ENCODE measurements at places on chromosomes 12 and 14.

GRCh38 chr12:105508096-105508495, 177.6 kb downstream of the C12orf75 start:
- no peak for DNase-seq

GRCh38 chr12:92028441-92028709, 117.3 kb downstream of the BTG1 start:
- DNase-seq = no peak

DNA sequence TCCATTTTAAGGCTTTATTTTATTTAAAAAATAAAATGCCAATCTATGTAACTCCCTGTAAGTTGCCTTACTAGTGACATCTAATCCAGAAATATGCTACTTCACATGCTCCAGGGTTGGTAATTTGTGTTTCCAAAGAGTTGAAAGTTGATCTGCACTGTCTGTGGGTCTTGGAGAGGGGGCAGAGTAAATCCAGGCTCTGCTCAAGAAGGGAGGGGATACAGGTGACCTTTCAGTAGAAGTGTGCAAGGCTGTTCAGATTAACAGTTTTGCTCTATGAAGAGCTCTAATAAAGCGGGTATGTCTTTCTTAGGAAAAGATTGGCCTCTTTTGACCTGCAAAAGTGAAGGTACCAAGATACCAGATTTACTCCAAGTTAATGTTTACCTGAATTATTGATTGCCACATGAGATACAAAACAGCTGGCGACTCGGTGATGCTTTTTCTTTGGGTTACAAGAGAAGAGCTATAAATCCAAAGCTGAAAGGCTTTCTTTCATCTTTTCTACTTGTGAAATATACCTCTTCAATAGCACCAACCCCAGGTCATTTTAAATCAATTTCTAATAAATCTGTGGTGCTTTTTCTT, 75.6 kb upstream of the FLRT2 start:
- no peak for DNase-seq

DNA sequence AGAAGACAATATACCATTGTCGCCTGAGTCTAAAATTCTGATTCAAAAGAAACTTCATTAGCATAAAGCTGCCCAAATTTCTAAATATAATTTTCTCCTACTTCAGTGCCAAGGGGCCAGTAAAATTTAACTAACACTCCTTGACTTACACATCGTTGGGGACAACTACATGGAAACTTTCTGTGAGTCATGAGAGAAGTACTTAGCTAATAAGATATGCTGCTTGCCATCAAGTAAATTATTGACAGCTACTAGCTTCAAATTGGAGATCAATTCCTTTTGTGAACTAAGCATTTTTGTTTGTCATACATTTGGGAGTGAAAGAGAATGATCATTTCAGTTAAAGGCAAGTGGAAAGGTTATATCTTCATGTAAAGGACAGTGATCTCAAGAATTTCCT, 373.3 kb downstream of the MDGA2 start:
- no peak for DNase-seq

DNA sequence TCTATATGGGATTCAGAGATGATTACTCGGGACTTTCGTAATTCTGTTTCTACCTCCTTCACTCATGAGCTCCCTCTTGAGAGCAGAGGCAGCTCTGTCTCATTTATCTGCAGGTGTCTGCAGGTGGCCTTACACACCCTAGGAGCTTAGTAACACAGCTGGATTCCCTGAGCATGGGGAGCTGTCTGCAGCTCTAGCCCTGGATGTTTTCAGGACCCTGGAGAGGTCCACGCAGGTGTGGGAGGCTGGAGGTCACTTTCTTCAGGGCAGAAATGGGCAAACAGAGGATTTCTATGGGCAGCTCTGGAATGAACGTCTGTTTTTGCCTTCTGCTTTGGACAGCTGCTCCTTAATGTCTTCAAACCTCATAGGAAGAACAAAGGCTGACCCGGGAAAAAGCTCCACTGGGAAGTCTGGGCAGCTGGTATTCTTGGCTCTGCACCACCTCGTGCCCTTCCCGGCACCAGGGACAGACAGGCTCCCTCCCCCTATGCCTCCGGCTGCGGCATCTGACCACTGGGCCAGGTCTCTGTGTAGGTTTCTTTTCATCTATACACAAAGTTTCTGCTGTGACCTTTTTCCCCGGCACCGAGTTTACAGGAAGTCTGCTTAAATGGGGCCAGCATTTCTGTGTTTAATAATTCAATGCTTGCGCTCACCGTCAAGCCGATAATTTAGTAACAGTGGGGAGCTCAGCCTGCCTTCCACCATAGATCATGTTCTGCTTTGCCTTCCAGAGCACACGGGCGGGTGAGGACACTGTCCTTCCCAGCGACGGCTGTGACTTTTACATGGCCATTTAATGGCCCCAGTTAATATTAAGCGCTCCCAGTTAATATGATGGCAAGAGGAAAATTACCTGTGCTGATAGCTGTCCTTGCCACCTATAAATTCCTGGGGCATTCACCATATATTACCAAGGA, 320.2 kb upstream of the SFSWAP start:
- DNase-seq = no peak

- no peak for DNase-seq
Observed at GRCh38 chr12:99002731-99003130, 357.6 kb downstream of the APAF1 start.

- no peak for DNase-seq
Observed at GRCh38 chr14:20469890-20470602, 840 bp downstream of the PNP start.

DNA sequence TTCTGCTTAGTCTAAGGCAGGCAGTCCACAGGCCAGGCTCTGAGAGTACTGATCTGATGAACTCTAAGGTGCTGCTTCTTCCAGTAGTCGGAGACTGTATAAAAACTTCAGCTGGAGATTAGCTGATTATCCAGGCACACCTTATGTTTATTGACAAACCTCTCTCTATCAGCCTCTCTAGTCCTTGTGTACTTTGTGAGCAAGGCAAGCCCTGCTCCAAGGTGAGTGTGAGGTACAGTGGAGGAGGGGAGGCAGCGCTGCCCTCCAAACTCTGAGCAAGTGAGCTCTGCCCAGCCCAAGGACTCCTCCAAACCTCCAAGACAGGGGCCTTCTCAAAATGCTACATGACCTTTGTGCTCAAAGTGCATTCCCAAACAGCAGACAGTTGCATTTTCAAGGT, 95.9 kb upstream of the CDKN3 start:
- DNase-seq = no peak

- DNase-seq = peak; percentile 56
Observed at GRCh38 chr12:118052324-118053070, 8.5 kb downstream of the WSB2 start.

DNA sequence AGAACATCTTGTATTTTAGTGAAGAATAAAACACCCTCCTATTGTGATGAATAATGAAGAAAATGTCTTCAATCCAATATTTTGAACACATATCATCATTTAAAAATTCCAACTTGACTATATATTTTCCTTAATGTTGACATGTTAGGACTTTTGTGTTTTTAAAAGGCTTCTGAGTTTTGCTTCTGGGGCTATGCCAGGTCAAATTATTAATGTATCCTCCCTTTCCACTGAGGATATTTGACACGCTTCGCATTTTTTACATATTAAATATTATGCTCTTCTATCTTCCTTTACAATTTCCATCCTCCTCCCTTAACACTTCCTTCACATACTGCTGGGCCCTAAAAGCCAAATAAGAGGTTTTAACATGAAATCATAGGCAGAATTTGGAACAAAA, 20.6 kb downstream of the RERG start:
- no peak for DNase-seq

DNA sequence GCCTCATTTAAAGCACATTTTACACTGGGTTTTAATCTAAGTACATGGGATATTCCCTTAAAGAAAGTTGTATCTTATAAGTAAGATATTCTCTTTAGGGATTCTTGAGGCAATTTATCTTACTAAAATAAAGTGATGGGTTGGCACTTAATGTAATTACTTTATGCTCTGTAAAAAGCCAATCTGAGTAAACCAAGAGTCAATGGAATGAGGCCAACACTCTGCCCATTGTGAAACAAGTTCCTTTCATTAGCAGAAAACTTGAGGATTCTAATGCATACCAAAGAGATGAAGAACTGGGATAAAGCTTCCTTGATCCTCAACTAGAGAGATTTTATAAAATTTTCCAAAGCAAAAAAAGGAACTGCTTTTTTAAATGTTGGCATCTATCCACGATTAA, 121.2 kb downstream of the METTL25 start:
- DNase-seq = no peak

GRCh38 chr14:55458800-55459515, 18.5 kb upstream of the TBPL2 start:
- no peak for DNase-seq

- no peak for DNase-seq
Observed at GRCh38 chr12:93322784-93323183, 54.9 kb upstream of the NUDT4 start.

DNA sequence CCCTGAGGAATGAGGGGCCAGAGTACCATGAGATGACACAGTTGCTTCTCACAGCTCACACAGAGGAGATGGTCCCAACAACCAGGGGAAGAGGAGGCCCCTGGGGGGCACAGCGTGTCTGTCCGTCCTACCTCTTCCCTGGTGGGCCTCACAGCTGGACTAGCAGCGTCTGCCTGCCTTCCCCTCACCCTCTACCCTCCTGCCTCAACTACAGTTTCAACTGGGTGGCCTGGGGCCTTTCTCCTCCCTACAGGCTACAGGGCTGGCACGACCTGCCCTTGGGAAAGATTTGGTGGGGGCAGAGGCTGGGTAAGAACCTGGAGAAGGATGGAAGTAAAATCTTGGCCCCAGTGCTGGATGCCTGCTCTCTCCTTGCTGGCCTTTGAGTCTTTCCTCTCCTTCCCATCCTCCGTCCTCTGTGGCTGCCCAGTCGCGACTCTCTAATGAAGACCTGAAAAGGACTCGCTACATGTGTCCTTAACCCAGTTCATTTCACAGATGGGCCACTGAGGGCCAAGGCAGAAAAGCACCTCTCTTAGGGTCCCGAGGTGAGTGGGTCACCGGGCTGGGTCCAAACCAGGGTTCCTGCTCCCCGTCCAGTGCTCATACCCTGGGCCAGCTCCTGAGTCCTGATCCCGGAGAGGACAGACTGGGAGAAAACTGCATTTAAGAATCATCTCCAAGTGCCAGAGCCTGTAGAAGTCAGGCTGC, 232.5 kb downstream of the BCL11B start:
- no peak for DNase-seq

DNA sequence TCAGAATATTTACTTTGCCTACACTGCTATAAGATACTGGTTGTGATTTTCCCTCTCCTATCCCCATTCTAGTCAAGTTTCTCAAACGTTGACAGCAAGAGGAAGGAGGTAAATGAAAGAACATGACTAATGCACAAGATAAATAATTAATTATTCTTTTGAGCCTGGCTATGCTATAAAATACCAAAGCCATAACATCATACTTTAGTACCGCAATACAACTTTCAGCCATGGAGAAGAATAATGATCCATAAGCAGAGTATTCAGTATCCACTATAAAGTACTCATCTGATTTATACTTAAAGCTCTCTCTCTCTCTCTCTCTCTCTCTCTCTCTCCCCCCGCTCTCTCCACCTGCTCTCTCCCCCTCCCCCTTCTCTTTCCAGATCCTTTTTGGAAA, 41.3 kb downstream of the TDG start:
- DNase-seq = no peak

- DNase-seq = no peak
Observed at GRCh38 chr12:90428881-90429280, 526.1 kb downstream of the CCER1 start.

DNA sequence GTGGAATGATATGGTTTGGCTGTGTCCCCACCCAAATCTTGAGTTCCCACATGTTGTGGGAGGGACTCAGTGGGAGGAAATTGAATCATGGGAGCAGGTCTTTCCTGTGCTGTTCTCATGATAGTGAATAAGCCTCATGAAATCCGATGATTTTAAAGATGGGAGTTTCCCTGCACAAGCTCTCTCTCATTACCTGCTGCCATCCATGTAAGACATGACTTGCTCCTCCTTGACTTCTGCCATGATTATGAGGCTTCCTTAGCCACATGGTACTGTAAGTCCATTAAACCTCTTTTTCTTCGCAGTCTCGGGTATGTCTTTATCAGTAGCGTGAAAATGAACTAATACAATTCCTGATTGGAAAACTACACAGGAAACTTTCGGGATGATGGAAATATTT, 100.5 kb downstream of the TSHR start:
- no peak for DNase-seq

GRCh38 chr14:33040372-33041140, 101.9 kb downstream of the NPAS3 start:
- DNase-seq = no peak

DNA sequence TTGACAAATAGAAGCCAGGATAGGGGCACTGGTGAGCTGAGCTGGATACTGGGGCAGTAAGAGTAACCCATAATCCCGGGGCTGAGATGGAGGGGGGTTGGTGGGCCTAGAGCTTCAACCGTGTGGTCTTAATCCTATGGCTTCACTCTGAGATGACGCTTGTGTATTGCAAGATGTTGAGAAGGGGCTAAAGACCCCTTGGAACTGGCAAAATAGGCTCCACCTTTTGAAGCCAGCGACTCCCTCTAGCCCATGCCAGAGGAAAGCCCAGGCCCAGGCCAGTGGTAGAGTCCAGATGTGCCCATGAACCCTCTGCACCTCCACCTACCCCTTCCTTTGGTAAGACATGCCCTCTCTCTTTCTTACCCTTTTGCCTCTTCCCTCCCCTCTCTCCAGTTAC, 4.6 kb downstream of the HOXC12 start:
- no peak for DNase-seq

- DNase-seq = no peak
Observed at GRCh38 chr12:93019975-93020630, 91.0 kb upstream of the EEA1 start.

- peak; percentile 12 for DNase-seq
Observed at GRCh38 chr12:15629108-15629507, 160.1 kb downstream of the EPS8 start.

- DNase-seq = no peak
Observed at GRCh38 chr12:76346798-76347420, 1.3 kb downstream of the BBS10 start.

GRCh38 chr14:26959972-26960660, 362.3 kb upstream of the NOVA1 start:
- no peak for DNase-seq

GRCh38 chr12:30972035-30972434, 45.5 kb downstream of the TSPAN11 start:
- DNase-seq = no peak

GRCh38 chr14:34369648-34370030, 92.4 kb downstream of the SPTSSA start:
- DNase-seq = no peak

- DNase-seq = no peak
Observed at GRCh38 chr14:70971560-70971959, 64.3 kb downstream of the PCNX1 start.

GRCh38 chr12:23462546-23462945, 486.9 kb downstream of the SOX5 start:
- no peak for DNase-seq

GRCh38 chr14:35107866-35108265, 13.9 kb downstream of the PPP2R3C start:
- DNase-seq = no peak

GRCh38 chr12:75964150-75964549, 67.4 kb downstream of the PHLDA1 start:
- DNase-seq = no peak

GRCh38 chr12:50706606-50707005, 57.3 kb upstream of the ATF1 start:
- DNase-seq = no peak
